ENCODE measurements at places on chromosomes 4 and X.
A peak's percentile ranks its signal among the peaks of the same experiment; 100 is the strongest.

DNA sequence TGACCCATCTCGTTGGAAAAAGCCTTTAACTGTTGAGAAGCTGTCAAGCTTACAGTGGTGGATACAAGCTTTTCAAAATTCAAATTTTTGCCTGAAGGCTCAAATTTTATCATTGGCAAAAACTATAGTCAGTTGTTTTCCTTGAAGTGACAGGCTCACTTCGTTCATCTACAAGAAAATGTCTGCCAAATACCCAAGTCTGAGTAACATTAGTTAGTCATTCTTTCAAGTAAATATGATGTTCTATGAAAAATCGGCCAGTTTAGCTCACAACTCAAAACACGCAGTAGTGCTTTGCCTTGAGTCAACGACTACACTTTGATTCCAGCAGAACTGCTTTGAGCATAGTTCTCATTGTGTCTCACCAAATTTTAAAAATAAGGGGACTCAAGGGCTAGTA lies 170.3 kb upstream of the MAMLD1 start:
- no peak for DNase-seq

DNA sequence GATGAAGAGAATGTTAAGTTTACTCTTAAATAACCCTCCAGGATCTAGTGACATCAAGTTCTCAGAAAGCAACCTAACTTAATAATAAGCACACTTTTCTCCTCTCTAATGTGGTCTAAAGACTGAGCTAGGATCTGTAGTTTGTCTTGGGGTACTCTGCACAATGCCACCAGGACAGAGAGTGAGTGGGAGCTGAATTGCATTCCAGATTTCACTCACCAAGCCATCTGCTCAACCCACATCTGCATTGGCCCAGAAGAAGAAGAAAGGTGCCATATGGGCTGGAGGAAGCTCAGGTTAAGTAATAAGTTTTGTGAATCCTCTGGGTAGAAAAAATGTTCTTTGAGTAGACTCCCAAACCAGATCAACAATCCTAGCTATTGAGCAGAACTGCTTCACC lies 384.6 kb downstream of the PPP3CA start:
- no peak for DNase-seq

DNA sequence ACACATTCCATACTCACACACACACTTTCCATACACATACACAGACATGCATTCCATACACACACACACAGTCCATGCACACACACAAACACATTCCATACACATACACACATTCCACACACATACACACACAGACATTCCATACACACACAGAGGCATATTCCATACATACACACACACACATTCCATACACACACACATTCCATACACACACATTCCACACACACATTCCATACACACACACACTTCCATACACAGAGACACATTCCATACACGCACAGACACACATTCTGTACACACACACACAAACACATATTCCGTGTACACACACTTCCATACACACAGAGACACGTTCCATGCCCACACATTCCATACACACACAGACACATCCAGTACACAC lies 14.8 kb downstream of the LINC00632 start:
- no peak for DNase-seq

DNA sequence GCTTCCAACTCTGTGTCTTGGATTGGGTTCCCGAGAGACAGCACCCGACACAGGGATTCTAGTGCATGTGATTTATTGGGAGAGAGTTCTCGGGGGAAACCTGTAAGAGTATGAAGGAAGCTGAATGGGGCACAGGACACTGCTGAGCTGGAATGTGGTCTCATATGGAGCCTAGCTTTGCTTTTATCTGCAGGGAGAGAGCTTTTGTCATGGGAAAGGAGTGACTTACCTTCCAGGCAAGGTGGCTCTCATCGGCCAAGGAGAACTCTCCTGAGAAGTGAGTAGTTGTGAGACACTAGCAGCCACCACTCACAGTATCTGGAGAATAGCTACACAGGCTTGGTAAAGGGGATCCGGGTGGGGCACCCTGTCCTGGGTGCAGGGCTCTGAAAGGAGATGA lies 124.5 kb downstream of the NHS start:
- no peak for DNase-seq

GRCh38 chr4:8838961-8839431 lies 32.6 kb downstream of the HMX1 start:
- DNase-seq: no peak

GRCh38 chr4:104451573-104451972 lies 43.1 kb downstream of the CXXC4 start:
- no peak for DNase-seq

DNA sequence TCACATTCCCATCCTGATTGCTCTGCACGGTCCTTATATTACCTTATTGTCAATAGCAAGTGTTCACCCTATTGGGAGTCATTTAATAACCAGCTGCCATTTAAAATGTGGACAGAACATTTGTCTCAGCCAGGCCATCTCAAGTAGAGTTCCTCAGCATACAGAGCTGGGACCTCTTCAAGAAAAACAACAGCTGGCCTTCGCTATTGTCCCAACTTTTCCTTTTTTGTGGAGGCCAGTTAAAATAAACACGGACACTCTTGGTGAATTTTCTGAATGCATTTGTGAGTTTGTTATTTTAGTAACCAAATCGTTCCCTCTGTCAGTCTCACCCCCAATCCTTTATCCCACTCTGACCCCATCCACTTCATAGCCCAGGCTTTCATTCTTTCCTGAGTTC lies 395.3 kb upstream of the PITX2 start:
- no peak for DNase-seq

- no peak for DNase-seq
Measured at GRCh38 chr4:121685257-121685656, 11.5 kb downstream of the ANXA5 start.

GRCh38 chr4:93199492-93199891 lies 629.1 kb upstream of the ATOH1 start:
- DNase-seq: no peak

DNA sequence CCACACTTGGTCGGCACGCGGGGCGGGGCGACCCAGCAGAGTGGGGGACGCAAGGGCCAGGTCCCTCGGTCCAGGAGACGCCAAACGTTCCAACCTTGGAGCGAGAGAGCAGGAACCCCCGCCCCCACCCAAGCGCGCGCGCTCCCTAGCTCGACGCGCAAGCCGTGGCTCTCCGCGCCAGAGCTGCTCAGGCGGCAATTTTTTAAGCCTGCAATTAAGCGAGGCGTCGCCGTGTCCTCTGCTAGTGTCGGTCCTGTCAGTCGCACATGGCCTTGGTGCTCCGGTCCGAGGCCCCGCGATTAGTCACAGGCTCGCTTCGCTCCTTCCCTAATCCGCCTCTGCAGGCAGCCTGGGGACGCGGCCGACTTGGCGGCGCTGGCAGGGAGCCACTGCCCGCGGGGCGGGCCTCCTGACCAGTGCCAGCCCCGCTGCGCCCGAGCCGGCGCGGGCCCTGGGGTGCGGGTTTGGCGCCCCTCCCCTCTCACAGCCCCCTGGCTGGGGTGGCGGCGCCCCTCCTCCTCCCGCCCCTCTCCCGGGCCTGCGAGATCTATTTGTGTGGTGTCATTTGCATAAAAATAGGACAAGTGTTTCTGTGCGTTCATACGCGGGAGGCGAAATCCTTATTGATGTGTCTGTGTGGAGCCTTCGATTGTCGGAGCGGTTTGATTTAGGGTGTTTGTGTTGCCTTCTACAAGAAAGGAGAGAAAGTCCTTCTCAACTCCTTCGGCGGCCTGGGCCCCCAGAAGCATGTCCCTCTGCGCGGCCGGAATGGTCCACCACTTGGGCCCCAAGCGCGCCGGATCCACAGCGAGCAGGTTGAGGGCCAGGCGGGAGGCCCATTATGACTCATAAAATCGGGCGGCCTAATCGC lies 9.8 kb upstream of the BCOR start:
- peak; percentile 57 for DNase-seq

- DNase-seq: no peak
Measured at GRCh38 chrX:115233497-115234455, at the start of gene LRCH2. Gene LRCH2, minus strand, starts transcription at chrX:115234096. Its CDS starts 55 bp downstream, at chrX:115234041.

DNA sequence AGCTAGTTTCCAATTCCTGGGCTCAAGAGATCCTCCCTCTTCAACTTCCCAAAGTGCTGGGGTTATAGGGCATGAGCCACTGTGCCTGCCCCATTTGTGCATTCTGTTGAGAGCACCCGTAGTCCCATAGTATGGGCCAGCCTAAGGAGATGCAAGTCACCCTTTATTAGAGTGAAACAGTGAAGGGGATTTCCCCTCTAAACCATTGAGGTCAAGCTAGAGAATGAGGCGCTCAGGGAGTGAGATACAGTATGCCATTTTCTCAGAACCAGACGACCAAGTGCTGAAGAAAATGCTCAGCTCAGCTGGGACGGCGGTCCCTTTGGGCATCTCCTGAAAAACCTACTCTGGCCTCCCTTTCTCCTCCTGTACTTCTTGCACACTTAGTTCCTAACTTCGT lies 18.7 kb downstream of the RNF4 start:
- DNase-seq: no peak

GRCh38 chr4:10677796-10678497 lies 6.6 kb downstream of the CLNK start:
- DNase-seq: no peak

DNA sequence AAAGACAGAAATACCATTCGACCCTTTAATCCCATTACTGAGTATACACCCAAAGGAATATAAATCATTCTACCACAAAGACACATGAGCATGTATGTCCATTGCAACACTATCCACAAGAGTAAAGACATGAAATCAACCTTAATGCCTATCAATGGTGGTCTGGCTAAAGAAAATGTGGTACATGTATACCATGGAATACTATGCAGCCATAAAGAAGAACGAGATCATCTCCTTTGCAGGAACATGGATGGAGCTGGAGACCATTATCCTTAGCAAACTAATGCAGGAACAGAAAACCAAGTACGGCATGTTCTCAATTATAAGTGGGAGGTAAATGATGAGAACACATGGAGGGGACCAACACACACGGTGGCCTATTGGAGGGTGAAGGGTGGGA lies 7.9 kb downstream of the SCLT1 start:
- no peak for DNase-seq

- DNase-seq: no peak
Measured at GRCh38 chrX:112377481-112377880, 294.9 kb upstream of the TRPC5 start.

DNA sequence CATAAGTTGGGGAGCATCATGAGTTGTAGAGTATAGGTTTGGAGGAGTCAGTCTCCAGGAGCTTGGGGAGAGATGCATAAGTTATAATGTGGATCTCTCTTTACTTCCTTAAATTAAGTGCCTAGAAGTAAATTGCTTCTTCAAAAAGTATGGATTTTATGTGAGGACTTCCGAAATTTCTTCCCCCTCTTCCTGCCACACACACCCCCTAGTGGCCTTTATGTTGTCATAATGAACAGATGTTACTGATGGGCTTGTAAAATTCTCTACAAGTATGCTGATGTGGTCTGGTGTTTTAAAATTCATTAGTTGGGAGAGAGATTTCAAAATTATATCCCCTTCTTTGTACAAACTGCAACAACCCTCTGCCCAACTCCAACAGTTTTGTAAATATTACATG lies 2.3 kb upstream of the METTL14 start:
- no peak for DNase-seq

All from CD4-positive, alpha-beta T cell treated with Interleukin-4 for 1 hour (primary cell).